H4 (cell line): ENCODE measurements at places on chromosomes 4 and X.

DNA sequence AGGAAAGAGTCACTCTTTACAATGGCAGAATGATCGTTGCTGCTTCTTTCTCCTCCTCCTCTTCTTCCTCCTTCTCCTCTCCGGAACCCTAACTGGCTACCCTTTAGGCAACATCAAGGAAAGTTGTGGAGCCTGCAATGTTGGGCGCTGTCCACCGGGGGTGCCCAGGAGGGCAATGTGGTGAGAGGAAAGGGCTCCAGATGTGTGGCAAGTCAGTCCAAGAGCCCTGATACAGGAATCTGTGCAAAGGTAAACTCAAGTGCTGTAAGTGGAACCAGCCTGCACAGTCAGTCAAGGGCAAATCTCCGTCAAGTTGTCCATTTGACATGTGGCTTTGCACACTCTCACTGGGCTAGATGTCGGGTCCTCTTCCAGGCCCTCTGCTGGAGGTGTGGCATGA, 2.8 kb downstream of the RTL5 start:
- peak; percentile 19 for DNase-seq

DNA sequence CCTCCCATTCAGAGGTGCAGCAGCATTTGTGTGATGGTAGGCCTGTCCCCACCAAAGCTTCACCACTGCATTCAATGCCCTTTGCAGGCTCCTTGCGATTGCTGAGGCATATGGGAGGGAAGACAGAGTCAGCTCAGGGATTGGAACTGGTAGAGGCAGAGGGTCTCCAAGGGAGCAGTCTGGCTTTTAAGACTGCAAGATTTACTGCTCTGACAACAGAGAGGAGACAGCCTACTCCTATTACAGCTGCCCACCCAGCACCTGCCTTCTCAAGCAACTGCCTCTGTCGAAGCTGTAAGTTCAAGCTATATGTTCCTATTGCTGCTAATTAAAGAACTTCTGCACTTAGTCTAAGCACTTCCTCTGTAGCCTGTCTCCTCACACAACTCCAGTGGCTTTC, 481.8 kb downstream of the FGF13 start:
- no peak for DNase-seq

DNA sequence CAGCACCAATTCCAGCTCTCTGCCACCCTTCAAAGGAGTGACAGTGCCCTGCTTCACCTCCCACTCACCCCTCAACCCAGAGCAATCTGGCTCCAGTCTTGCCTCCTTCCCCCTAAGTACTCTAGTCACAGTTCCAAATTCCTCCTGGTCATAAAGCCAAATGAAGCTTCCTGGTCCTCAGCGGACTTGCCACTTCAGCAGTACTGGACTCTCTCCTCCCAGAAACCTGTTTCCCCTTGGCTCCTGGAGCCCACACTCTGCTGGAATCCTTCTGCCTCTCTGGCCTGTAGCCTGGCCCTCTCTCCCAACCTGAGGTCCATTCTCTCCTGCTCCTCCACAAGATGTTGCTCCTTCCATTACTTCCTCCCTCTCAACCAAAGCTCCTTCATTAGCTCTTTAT, 52.6 kb upstream of the MTM1 start:
- no peak for DNase-seq

DNA sequence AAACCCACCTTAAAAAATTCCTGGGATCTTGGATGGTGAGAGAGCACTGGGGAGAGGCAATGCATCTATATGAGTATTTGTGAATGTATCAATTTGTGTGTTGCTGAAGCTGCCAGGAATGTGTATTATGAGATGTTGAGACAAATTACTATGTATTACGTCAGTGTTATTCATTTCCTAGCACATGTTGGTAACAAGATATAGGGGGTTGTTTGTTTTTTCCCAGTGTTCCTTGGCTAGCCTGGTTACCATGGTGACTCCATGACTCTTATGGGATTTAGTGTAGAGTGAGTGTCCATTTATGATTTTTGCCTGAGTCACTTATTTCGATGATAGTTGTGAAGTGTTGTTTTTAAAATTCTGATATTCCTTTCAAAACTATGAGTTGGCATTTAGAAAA, 65.6 kb downstream of the RAB40A start:
- DNase-seq, result peak; percentile 62

DNA sequence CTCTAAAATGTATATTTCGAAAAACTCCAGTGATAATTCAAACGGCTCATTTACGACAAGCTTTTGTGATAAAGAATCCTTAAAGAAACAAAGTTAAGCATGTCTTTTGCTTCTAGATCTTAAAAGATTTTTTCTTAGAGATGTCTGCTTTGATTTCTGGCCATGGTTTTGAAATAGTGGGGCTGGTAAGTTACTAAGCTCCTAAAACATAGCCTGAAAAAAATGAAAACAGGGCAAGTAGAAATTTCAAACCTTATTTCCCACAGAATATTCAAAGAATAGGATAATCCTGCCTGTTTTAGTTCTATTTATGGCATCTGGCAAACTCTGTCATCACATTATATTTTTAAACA, 318.3 kb downstream of the ARHGAP24 start:
- DNase-seq, result no peak

DNA sequence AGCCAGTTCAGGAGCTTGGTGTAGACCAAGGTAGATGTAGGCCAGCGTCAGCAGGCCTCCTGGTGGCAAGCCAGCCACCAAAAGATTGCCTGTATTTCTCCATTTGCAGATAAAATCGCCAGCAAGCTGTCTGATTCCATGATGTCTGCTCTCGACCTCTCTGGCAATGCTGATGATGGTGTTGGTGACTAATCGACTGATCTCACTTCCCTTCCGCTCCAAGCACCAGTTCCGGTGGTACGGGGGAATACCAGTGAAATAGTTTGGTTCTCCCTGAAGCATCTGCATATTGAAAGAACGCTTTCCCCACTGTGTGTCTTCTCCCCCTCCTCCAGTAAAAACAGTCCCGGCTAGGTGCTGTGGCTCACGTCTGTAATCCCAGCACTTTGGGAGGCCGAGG, 30.4 kb downstream of the GNL3L start:
- DNase-seq, result no peak

DNA sequence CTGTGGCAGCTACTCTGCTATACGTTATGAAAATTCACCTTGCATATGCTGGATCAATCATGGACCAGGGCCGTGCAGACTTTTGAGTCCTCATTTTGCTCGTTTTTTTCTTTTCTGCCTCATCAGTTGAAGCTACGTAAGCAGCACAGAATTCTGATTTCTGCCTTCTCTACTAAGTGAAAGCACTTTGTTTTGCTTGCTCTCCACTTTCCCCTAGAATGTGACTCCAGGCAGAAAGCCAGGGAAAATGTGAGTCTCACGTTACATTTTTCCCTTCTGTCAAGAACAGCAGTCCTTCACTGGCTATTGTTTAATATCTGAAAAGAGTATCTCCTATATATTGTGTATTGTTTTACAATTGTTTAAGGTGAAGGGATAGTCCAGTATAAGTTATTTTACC, 1840.1 kb downstream of the PCDH7 start:
- peak; percentile 66 for DNase-seq

DNA sequence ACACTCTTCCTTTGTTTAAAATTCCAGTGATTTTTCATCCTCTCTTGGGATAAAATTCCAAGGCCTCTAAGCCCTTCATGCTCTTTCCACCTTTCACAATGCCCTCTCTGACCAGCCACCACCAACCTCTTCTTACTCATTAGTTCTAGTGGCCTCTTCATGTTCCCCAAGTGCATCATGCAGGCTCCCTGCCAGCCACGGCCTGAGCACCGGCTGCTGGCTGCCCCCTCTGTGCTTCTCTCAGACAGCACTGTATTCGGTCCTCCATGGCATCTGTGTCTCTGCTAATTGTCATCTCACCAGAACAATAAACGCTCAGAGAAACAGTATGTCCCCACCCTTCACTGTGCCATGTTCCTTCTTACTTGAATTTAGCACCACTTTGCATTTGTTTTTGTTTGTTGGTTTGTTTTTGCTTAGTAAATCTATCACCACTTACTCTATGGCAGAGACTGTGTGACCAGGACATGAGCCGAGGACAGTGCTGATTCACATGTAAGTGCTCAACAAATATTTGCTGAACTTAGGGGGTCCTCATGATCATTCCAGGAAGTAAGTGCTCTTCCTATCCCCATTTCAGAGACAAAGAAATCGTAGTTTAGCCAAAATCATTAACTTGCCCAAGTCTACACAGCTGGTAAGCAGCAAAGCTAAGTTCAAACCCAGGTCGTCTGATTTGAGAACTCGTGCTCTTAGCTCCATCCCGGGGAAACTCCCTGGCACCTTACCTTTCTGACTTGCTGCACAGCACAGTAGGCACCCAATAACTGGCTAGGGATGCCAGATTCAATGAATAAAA, 77.1 kb upstream of the UCP1 start:
- no peak for DNase-seq

DNA sequence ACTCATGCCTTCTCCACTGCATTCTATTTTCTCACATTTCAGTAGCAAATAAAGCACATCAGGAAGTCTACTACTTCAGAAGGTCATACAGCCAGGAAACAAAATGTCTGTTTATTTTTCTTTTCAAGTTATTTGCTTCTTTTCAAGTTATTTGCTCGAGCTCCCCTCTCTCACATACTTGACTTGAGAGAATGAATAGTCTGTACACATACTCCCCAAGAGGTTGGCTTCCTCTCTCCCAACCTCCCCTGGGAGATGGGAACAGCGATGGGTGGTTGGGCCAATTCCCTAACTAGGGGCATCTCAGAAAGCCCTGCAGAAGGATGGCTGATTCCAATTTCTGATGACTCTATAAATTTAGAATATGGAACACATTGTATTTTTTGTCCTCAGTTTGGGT, 64.7 kb upstream of the PTPN13 start:
- no peak for DNase-seq

DNA sequence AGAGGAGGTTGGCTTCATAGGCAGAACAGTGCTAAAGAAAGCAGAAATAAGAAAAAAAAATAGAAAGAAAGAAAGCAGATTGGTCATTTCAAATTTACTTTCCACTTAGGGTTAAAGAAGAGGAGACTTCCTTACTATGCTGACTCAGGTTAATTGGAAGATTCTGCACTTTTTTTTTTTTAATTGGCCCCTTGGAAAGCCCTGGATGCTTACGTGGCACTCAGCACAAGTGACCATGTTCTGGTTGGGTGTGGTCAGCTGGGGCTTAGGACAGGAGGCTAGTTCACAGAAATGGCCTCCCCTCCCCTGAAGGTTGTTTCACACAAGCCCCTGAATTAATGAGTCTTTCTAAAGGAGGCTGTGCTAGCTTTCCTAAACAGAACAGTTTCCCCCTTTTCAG, 14.5 kb downstream of the MAGEA9B start:
- DNase-seq, result peak; percentile 7

GRCh38 chr4:48322063-48322462, 19.3 kb upstream of the SLAIN2 start:
- DNase-seq, result no peak

DNA sequence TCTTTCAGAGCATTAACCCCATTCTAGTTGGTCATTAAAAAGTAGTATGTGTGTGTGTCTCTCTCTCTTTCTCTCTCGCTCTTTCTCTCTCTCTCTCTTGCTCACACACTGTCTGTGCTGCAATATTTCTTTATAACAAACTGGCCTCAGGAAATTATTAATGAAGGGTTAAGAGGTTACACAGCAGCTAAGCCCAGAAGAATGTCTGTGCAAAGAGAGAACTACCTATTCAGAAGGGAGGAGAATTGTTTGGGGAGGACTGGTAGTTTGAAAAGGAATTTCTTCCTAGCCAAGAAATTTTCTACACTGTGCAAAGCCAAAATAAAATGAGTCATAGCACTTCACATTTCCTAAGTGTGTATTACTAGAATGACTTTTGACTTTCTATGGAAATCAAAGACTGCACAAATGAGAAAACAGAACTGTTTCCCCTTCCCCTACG, 22.2 kb downstream of the PDGFC start:
- peak; percentile 39 for DNase-seq

DNA sequence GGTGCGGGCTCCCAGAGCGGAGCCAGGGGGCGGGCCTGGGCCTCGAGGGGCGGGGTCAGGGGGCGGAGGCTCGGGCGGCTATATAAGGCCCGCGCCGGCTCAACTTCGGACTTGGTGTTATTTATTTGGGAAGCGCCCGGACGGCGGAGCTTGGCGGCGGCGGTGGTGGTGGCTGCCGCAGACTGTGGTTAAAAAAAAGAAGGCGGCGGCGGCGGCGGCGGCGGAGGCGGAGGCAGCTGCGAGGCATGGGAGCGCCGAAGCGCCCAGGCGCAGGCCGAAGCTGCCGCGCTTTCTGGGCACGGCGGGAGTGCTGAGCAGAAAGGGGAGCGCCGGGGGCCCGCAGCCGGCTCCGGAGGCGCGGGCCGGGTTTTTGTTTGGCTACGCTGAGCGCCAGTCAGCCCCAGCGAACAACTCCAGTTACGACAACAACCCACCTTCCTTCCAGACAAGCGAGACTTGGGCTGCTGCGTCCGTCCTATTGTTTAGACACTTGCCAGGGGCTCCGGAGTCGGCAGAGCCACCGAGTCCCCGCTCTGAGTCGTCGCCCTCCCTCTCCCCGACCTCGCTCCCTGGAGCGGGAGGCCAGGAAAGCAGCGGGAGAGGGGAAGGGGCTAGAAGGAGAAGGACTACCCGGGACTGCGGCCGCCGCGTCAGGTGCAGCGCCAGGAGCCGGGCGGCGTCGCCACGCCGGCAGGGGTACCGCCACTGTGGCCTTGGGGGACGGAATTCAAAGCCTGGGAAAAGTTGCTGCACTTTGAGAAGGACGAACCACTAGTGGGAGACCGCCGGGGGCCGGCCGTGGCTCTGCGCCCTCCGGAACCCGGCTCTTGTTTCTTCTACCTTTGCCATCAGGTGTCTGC, at the start of gene SLIT2:
SLIT2 (plus strand) TSS at position 110 of the 860 bp plus-strand sequence. CDS start 1,911 bp downstream, outside the sequence.
- DNase-seq, result peak; percentile 61

DNA sequence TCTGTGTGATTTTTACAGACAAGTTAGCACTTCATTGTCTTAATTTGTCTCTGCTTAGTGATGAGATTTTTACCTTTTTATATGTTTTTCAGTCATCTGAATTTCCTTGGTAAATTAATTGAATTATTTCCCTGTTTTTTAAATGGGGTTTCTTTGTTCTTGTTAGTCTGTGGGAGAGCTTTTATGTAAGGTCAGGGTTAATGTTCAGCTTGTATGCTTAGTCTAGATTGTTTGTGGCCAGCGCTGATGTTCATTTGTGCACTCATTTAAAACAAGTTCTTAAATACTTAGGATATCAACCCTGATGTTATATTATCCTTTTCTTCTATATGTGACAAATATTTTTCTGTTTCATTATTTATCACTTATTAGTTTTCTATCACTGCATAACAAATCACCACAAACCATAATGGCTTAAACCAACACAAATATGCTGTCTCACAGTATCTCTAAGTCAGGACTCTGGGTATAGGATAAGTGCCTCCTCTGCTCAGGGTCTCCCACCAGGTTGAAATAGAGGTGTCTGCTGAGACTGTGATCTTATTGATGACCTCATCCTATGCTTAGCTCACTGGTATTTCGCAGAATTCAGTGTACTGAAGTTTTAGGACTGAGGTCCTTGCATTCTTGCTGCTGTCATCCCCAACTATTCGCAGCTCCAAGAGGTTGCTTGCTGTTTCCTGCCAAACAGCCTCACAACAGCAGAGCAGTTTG, 53.2 kb downstream of the ATP10D start:
- no peak for DNase-seq

DNA sequence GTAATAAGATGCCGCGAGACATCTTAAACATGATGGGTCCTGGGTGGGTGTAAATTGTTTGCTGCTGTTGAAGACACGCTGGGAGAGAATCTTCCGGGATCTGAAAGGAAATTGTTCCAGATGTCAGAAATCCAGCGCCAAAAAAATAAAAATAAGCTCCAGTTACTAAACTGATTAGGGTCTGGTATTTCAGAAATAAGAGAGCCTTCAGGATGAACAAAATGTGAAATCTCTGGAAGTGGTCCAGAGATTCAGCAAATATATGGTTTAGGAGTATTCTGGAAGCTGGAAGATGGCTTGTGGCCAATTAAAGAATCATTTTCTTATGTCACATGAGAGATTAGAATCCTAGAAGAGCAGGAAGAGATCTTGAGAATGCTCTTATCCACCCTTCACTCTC, 75.8 kb upstream of the NHS start:
- DNase-seq, result no peak

- DNase-seq, result peak; percentile 29
Observed at GRCh38 chrX:101485212-101485949, at the start of gene ARMCX4. ARMCX4 (plus strand) TSS chrX:101485456; CDS start chrX:101488590, 3,134 bp downstream.
